Activated naive CD4-positive, alpha-beta T cell treated with anti-CD3 and anti-CD28 coated beads, Interleukin-2, amount 50 U/mL, for 72 hours (primary cell): ENCODE measurements at places on chromosomes 5 and 9. TPM values are rescaled to one million over a fixed set of nuclear protein-coding genes. Genes with fewer than 3 reads are reported as not detected.

DNA sequence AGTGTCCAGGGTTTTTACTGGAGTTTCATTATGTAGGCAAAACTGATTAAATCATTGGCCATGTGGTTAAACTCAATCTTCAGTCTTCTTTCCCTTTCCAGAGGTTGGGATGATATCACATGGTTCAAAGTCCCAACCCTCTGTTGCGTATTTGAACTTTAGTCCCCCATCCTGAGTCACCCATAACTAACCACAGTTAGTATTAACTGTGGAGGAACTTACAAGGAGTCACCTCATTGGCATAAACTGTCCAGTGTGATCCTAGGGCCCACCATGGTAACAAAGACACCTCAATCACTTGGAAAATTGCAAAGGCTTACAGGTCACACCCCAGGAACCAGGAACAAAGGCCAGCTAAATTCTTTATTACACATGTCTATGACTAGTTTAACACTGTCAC is 188.5 kb downstream of the COX7C start:
- no peak for DNase-seq

- DNase-seq: no peak
These were observed 14.2 kb upstream of the MXD3 start for GRCh38 chr5:177325868-177326381.

GGTA1 gene
- total RNA-seq: not detected

- DNase-seq: no peak
These were observed 278.7 kb upstream of the ADAMTSL1 start for GRCh38 chr9:18195223-18195622.

DNA sequence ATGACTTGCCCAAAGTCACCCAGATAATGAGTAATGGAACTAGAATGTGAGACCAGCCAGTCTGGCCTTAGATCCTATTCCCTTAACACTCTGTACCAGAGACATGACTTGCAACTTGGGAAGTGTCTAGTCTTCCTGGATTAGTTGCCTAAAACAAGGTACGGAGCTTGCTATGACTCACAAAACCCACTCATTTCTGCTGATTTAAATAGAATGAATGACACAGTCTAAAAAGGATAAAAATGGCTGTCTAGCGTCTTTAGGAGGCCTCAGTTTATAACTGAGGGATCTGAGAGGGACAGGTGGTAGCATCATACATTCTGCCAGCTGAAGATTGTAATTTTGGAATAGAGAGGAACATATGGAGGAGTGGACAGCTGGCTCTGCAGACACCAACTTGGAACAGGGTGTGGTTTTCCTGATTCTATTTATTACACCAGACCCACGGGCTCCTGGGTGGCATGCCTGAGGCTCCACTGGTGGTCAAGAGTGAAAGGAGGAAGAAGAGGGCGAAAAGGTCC is 62.7 kb downstream of the ABLIM3 start:
- no peak for DNase-seq

GRCh38 chr9:124482431-124483031 is 24.7 kb downstream of the NR5A1 start:
- no peak for DNase-seq

GRCh38 chr5:135934939-135935338 is 19.8 kb downstream of the LECT2 start:
- no peak for DNase-seq

DNA sequence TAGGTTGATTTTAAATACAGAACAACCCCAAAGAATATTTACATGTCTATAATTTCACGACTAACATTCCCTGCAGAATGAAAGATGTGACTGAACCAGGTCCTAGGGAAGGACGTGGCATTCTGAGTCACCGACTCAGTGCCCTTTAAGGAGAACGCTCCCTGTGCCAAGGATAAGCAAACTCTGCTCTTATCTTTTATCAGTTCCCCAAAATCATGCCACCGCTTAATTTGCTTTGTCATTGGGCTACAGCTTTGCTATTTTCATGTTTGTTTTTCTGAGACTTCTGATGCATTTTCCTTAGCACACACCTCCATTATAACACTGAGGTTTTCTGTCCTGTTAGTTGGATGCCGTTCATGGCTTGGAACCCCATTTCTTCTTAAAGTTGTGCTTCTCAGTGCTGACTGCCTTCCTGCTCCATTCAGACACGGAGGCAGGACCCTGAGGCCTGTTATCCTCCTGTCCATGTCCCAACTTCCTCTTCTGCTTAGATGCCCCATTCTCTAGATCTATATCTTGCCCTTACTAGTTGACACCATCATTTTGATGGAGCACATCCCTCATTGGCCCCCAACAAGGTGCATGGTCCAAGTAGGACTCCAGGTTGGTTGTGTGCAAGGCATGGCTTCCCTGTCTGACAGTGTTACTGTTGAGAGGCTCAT is 11.2 kb upstream of the SEMA4D start:
- DNase-seq: no peak

DNA sequence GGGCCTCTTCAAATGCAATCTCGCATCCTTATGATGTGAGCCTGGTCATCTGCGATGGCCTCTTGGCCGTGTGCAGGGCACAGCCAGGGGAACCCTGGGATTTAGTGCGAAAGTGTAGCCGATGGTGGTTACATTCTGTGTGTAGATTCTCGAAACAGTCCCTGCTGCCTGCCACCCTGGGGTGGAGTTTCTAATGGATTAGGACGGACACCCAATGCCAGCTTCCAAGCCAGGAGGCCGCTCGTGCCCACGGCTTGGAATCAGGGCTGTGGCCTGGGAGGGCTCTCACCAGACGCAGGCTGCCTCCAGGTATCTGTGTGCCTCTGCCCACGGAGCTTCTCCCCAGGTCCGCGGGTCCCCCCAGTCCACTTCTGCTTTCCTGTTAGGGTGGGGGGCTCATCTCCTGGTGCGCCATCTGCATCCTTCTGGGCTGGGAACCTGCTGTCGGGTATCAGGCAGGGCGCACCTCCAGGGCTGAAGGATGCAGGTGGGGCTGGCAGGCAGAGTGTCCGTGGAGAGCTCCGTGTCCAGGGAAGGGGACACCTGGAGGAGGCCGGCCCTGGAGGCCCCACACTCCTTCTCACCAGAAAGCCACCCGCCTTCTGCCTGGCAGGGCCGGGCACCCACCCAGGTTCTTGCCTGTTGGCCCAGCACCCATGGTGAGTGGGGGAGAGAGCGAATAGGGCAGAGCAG is 3.4 kb upstream of the SLC12A7 start:
- no peak for DNase-seq

- DNase-seq: no peak
These were observed 66.9 kb downstream of the PRKACG start for GRCh38 chr9:68947015-68947414.

DNA sequence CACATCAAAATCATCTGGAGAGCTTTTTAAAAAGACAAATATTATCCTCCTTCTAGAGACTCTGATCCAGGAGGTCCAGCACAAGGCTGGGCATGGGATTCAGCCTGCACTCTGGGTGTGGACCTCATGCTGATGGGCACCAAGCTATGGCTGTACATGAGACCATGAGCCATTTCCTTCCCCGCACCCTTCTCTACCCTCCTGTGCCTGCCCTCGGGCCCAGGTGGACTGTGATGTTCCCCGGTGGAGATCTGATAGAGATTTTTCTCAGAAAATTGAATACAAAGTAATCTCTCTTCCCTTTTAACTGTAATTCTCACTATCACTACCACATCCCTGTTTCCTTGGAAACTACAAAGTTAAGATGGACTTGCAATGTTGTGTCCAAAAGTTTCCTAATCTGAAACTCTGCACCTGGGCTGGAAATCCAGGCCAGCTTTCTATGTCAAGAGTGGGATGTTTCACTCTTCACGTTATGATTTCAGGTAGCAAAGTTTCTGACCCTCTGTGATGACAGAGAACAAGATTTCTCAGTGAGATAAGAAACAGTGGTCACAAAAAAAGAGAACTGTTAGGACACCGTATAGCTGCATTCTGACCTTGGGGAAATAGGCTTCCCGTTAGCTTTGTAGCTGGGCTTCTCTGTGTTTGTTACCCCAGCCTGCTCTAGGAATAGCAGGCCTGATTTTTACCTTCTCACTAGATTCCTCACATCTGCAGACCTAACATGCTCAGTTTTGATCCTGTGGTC is 11.5 kb downstream of the SFXN1 start:
- no peak for DNase-seq

SMIM32 gene
- total RNA-seq: not detected

GRCh38 chr5:80904533-80905187 is 55.5 kb upstream of the RASGRF2 start:
- DNase-seq: no peak

- DNase-seq: no peak
These were observed 13.8 kb downstream of the FYB1 start for GRCh38 chr5:39205550-39205949.

GRCh38 chr9:137316012-137316981 is 14.2 kb upstream of the NRARP start:
- DNase-seq: no peak
